ENCODE measurements at places on chromosomes 5 and 9.

DNA sequence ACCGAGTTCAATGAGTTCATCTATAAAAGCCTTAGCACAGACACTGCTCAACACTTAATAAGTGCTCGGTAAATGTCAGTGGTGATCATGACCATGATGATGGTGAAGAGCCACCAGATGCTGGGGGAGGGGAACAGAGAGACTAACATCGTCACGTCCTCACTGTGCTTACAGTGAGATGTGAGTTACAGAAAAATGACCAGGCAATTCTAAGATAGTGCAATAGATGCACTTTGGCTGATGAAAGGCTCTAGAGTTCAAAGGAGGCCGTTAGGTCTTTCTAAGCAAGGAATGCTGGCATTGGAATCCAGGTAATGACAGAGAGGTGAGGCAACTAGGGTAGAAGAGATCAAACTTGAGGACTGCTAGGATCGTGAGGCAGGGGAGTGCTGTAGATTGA lies 36.7 kb downstream of the ARL15 start:
- no peak for DNase-seq

- no peak for DNase-seq
Observed at GRCh38 chr5:55540024-55540423, 5.3 kb upstream of the PLPP1 start.

DNA sequence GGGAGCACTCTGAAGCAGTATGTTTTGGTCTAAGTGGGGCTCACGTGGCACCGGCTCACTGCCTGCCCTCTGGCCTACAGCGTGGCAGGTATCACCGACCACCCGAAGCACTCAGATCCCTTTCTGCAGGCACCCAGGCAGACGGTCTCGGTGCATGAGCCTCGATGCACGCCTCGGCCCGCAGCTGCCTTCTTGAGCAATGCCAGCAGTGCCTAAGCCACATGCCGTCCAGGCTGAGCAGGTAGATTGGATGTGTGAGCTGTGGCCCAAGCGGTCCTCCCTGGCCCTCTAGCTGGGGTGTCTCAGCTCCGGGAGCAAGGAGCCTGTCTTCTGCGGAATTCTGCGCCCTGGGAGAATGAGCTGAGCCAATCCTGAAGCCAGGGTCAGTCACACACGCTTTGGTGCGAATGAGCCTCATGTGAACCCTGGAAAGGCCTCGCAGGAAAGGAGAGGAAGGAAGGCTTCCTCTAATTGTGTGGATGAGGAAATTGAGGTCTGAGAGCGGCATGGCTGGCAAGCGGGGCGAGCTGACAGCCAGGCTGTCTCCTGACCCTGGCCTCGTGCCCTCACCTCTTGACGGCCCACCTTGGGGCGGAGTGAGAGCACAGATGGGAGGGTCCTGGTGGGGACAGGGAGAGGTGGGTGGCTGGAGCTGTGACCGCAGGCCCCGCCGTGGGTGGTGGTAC lies 14.4 kb downstream of the RXRA start:
- DNase-seq: no peak

DNA sequence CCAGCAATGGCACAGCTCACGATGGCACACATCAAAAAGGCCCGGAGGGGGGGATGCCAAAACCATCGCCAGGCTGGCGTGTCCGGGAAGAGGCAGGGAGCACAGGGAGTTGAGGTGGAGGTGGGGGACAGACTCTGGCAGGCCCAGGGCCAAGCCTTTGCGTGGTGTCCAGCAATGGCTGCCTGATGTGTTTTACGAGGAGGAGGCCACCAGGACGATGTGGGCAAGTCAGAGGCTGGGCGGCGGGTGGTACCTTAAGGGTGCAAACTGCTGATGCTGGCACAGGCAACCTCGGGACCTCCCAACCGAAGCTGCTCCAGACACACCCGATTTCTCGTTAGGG lies 4.7 kb downstream of the VAV2 start:
- no peak for DNase-seq

DNA sequence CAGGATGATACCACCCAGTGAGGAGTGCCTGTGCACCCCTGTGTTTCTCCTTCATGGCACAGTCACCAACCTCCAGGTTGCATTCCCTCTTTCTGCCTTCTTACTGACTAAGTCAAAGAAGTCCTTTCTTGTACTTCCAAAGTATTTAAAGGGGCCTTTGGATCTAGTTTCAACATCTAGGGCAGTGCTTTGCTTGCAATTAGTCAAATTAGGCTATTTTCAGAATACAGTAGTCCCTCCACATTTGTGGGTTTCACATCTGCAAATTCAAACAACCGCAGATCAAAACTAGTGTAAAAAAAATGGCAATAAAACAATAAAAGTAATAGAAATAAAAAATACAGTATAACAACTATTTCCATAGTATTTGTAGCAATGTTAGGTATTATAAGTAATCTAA lies 333.9 kb upstream of the SEMA6A start:
- no peak for DNase-seq

GRCh38 chr9:128818839-128819715 lies 777 bp downstream of the ENDOG start:
- no peak for DNase-seq

GRCh38 chr5:99076723-99077640 lies 148.2 kb upstream of the CHD1 start:
- no peak for DNase-seq

- DNase-seq: no peak
Observed at GRCh38 chr5:16245249-16245648, 65.7 kb upstream of the MARCHF11 start.

GRCh38 chr5:152527358-152528052 lies 122.4 kb upstream of the NMUR2 start:
- no peak for DNase-seq

- DNase-seq: no peak
Observed at GRCh38 chr5:14775857-14776256, 95.7 kb downstream of the ANKH start.

DNA sequence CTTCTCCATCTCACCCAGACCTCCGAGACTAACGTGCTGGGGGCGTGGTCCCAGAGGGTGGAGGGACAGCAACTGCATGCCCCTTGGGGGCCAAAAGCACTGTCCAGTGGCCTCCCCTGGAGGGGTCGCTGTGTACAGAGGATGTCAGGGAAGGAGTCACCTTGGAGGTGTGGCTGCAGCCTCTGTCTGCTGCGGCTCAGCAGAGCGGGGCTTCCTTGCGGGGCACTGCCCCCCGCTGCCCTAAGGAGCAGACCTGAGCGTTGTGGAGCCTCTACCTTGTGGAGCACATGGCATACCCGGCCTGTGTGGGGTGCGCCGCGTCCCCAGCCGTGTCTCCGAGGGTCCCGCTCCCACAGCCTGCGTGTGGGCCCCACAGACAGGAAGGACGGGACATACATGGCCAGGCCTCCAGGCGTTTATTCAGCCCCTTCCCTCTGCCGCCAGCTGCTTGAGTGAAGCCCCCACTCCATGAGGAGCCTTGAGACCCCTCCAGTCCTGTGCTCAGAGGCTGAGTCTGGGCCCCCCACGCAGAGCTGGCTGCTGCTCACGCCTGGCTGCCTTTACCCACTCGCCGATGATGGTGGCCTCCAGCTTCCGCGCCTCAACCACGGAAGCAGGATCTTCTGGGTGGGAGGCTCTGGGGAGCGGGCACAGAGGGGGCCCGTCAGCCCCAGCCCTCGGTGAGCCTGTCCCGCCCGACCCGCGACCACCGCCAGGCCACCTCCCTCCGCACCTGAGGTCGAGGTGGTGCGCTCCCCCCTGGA lies 4.2 kb downstream of the DPP7 start:
- no peak for DNase-seq
